ENCODE measurements at places on chromosomes 1 and 21.

DNA sequence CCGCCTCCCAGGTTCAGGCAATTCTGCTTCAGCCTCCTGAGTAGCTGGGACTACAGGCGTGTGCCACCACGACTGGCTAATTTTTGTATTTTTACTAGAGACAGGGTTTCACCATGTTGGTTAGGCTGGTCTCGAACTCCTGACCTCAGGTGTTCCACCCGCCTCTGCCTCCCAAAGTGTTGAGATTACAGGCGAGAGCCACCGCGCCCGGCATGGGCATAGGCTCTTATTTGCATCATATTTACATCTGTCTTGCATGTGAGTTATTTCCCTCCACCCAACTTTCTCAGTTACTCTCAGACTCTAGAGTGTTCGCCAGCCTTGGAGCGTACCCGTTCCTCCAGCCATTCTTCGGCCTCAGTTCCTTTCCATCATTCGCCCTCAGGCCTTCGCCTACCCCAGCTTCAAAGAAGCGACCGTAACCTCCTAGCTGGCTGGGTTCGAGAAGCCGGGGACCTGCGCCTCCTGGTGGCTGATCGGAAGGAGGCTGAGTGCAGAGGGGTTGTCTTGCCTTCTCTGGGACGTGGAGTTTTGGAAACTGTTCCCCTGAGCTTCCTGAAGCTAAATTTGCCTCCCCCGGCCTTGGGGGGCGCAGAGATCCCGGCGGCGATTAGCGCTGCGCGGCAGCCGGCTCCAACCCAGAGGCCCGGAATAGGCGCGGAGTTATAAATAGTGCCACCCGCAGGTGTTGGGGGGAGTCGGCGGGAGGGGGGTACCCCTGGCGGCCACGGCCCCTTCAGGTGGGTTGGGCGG lies 3.6 kb upstream of the ZBTB7B start:
- no peak for DNase-seq

GRCh38 chr1:99579691-99580172 lies 66.2 kb upstream of the PALMD start:
- DNase-seq = no peak

GRCh38 chr1:112714313-112715263 lies 544 bp downstream of the PPM1J start:
- DNase-seq = no peak

- DNase-seq = peak; percentile 50
Measured at GRCh38 chr1:92484472-92485380, 2.0 kb downstream of the GFI1 start.

GRCh38 chr1:100523038-100523652 lies 14.8 kb upstream of the GPR88 start:
- no peak for DNase-seq

DNA sequence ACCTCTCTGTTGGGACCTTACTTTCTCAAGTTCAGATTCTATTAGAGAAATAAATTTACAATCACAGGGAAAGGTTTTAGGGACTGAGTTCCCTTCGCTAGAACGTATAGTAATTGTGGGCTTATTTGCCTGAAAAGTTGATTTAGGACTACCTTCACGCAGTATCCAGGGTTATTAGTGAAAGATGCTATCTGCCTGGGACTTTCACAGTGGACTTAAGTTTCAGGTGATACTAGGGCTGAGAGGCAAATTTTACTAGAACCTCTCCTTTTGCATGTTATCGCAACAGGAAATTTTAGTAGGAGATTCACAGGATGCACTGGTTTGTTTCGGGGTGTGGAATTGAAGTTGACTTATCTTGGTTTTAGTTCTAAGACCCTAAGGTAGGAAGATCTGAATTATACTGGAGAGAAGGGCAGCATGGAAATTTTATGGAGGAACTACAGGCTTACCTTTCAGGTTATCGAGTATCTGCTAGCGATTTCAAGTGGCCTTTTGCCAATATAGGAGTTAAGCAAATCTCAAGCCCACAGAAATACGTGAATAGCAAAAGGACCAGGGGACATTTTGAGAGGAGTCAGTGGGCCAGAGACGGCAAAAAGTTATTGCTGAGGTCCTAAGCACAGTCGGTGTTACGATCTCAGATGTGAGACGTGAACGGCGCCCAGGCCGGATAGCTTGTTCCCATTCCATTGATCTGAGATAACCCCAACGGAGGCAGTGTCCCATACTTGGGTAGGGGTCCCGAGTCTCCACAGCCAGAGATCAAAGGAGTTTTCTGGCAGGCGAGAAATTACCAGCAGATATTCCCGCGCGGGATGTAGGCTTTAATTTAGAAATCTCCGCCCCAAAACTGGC lies 723 bp upstream of the GNAI3 start:
- peak; percentile 19 for DNase-seq

DNA sequence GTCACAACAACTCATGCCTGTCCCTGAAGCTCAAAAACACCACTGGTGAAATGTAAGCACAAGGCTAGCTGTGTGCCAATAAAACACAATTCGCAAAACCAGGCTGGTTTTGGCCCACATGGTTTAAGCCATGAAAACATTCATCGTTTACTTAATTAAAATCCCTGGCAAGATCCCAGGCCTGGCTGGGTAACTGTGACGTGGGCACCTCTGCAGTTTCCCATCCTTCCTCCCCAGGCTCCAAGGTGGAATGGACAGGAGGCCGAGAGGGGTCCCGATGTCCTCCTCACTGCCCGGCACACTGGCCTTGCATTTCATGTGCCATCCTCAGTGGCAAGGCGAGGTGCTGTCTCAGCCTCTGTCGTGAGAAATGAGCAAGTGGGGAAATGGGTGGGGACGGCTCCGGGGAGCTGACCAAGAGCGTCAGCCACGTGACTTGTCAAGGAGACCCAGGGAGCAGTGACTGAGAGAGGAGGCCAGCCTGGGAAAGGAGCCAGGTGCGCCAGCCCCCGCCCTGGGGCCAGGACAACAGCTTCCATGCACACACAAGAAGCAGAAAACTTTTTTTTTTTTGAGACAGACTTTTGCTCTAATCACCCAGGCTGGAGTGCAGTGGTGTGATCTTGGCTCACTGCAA lies 153.1 kb upstream of the RAB4A start:
- no peak for DNase-seq
